ENCODE measurements at places on chromosomes 3 and 15.

GRCh38 chr3:9795207-9795606 lies 2.3 kb downstream of the ARPC4 start:
- no peak for DNase-seq

DNA sequence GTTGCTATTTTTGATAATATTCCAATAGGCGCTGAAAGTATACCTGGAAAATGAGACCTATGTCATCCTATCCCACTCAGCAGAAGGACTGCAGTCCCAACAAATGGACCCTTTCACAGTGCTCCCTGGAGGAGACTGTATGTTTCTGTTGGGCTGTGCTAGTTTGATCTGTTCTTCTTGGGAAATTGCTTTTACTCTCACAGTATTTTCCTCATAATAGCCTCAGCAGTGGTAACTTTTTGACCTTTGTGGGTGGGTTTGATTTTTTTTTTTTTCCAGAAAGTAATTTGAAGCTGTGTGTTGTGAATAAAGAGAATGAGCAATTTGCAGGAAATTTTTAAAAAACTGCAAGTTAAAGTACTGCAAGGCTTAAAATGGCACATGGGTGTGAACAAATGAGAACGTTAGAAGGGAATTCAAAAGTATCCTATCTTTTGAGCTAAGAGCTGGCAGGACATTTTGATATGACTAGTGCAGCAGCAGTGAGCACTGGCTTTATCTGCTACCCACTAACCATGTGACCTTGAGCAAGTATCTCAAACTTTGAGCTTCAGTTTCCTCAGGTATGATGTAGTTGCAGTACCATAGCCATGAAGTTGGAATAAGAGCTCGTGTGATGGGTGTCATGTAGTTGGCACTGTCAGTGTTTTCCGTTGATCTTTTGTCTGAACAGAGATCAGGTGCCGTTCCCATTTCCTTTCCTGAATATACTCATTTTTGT lies 118.4 kb downstream of the ATG7 start:
- DNase-seq = no peak

- no peak for DNase-seq
Observed at GRCh38 chr15:65577129-65577996, 33.6 kb downstream of the INTS14 start.

GRCh38 chr3:103459815-103460214 lies 1025.0 kb downstream of the ZPLD1 start:
- no peak for DNase-seq

DNA sequence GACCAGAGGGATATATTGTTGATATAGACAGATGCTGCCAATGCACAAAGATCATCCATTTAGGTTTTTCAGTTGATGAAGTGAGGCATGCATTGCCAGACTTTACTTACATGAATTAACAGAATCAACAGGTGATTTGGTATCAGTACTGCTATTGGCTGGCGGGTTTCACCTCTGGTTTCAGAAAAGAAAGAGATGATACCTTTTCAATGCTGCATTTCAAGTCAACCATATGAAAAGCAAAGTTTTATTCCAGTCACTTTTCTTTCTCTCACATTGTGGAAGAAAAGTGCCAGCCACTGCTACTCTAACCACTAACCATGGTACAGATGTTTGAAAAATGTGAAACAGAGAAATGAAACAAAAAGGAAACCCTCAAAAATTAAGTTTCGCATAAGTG lies 289.1 kb downstream of the TIGIT start:
- DNase-seq = no peak

DNA sequence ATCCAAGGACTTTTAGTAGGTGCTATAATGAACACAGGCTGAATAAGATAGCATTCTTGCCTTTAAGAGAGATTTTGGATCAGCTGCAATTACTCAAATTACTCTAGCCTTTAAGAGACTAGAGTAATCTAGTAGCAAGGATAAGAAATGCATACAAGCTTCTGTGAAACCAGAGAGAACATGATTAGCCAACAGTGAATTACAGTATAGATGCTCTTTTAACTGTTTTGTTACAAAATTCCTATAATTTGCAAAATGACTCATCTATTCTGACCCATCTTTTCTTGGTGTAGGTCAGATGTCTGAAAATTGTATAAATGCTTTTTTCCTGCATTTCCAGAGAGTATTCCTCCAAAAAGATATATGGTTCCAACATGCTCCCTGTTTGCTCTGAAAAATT lies 66.9 kb downstream of the CEP63 start:
- no peak for DNase-seq

DNA sequence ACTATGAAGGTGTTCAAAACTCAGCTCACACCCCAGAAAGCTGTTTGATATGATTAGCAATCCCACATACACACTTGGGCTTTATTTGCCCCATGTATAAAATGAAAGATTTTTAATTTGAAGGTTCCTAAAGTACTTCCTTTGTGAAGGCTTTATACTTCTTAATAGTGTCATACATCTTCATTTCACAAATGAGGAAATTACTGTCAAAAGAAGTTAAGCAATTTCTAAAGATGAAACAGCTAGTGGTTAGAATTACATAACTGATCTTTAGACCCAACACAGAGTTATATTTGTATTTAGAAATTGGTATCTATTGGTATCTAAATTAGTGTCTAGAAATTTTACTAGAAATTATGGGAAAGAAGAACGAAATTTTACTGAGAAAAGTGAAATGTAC lies 7.1 kb downstream of the CD200R1 start:
- peak; percentile 60 for DNase-seq

- DNase-seq = no peak
Observed at GRCh38 chr3:70383360-70383831, 71.0 kb upstream of the MDFIC2 start.

DNA sequence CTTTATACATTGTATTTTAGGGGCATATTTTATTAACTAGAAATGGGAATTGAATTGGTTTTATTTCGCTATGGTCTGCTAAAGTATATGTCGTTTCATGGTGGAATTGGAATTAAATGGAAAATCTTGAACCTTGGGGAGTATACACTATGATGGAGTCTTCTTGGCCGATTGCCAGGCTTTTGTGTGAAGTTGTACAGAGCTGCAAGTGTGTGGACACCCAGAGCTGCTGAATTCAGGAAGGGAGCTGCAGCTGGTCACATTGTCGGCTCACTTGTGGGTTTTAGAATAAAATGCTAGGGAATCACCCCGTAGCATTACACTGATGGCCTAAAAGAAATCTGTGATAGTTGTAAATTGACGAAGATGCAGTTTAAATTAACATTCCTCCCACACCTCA lies 35.1 kb downstream of the USP3 start:
- DNase-seq = no peak

- DNase-seq = no peak
Observed at GRCh38 chr15:28936481-28936881, 50.7 kb downstream of the APBA2 start.

GRCh38 chr3:34140616-34141015 lies 342.2 kb downstream of the PDCD6IP start:
- DNase-seq = no peak

GRCh38 chr15:62456011-62456920 lies 291.2 kb upstream of the C2CD4B start:
- DNase-seq = no peak

GRCh38 chr3:39154280-39155021 lies 1.1 kb upstream of the CSRNP1 start:
- no peak for DNase-seq

DNA sequence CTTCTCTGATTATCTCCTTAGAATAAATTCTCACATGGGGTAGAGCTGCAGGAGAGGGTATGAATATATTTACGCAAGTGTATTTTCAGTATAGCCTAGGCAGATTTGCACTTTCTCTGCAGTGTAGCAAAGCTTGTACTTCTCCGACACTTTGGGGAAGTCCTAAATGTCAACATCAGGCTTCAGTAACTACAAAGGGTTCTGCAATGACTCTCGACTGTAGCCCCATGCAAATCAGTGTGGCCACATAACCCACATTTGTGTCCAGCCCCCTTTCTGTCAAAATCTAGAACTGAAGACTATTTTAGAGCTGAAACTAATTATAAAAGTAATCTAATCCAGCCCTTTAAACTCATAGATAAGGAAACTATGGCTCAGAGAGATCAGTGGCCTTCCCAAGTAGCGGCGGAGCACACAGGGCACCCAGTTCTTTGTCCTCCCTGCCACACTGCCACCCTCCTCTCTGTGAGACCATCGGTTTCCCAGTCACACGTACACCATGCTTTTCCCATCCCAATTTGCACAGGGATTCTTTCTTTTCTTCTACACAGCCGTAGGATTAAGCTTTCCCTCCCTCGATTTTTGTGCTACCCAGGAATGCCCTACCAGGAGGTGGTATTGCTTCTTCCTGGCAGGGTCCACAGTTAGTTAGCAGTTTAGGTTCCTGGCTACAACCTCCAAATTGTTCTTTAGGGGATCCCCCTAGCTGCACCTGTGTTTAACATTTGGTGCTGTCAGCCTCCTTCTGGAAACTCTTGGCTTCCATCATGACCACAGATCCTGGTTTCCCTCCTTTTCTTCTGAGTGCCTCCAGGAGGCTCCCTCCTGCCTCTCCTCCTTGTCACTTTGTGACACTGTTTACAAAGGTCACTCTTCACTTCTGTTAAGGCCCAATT lies 22.9 kb downstream of the MRAS start:
- DNase-seq = no peak

- DNase-seq = no peak
Observed at GRCh38 chr3:197139586-197139985, 110.0 kb upstream of the MELTF start.

- no peak for DNase-seq
Observed at GRCh38 chr3:190032923-190033322, 87.8 kb downstream of the P3H2 start.

GRCh38 chr3:131972550-131972949 lies 62.3 kb downstream of the CPNE4 start:
- no peak for DNase-seq

DNA sequence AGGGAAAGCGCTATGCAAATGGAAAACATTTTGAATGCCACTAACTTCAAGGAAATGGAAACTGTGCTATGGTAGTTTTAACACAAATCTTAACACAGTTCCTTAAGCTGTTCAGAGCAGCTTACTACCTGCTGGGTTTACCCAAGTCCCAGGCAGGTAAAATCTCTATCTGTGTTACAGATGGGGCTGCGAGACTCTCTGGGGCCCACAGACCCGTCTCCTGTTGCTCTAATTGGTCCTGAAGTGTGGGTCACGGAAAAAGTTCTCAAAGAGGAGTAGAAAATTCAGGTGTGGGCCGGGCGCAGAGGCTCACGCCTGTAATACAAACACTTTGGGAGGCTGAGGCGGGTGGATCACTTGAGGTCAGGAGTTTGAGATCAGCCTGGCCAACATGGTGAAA lies 16.9 kb upstream of the ZFYVE19 start:
- DNase-seq = no peak

- DNase-seq = no peak
Observed at GRCh38 chr3:101042996-101043686, 49.9 kb upstream of the ABI3BP start.

DNA sequence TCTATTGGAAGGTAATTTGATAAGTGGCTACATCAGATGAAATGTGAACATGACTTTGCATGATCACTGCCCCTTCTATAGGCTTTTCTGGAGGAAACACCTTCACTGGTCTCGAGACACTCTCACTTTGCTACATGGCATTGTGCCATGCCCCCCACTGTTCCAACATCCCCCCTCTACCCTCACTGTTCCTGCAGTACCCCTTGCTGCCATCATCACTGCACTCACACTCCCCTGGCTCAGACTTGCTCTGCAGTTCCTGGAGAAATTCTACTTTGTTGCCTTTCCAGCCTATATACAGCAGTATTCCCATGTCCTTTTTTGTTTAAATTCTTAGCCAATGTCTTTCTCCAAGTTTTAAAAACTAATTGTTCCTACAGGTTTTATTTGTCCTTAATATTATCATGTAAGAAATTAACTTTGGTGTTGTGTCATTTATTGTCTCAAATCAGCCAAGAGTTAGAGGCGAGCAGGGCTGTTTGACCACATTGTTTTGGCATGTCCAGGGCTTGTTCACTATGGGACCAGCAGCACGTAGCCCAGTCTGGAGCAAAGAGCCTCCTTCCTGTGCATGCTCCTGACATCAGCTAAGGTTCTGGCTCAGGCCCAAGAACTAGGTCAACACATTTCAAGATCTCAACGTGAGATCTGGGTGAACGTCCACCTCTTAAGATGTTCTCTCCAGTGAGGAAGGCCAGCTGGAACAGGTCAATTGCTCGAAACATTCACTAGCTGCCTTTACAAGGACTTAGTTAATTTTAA lies 246.4 kb downstream of the SLC9A9 start:
- DNase-seq = no peak

DNA sequence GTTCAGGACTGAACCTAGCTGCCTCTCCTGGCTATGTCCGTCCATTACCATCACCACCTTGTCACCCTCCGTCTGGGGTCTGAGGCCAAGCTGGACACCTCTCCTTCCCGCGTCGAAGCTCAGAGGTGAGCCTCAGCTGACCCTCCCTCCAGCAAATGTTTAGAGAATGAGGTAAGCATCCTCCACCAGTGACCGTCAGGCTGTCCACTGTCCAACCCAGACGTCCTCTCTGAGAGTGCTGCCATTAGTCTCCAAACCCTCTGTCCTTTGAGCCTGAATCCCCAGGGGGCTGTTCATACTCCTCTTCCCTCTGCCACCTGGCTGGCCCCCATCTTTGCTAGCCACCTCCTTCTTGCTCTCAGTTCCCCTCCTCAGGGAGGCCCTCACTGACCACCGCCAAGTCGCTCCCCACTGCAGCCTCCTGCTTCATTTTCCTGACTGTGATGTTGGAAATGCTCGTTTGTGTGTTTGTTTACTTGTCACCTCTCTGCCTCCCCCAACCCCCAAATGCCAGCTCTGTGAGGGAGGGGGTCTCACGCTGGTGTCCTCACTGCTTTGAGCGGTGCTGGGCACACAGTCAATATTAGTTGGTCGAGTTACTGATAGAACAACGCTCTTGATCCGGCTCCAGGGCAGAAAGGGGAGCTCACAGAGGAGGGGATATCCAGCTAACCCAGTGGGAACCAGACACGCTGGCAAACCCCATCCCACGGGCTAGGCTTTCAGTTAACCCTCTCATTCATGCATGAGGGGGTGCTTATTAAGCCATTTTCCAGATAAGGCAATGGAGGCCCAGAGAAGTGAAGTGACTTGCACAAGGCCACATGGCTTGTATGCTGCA lies 64.9 kb downstream of the IQSEC1 start:
- no peak for DNase-seq

GRCh38 chr3:22103423-22103822 lies 352.4 kb upstream of the ZNF385D start:
- no peak for DNase-seq

DNA sequence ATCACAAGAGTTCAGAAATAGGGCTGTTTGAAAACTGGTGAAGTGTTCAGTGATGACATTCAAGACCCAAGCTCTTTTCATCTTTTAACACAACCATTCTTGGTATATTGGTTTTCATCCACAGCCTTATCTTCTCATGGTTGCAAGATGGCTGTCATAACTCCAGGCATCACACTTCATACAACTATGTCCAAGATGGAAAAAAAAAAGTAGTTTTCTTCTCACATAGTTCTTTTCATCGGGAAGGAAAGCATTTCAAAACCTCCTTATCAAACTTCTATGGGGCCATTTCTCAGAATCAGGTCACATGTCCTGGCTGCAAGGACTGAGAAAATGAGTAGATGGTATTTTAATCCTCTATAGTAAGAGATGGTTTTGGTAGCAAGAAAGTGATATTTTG lies 21.1 kb upstream of the MFSD1 start:
- DNase-seq = no peak
